ENCODE measurements at places on chromosomes 16 and 17.

DNA sequence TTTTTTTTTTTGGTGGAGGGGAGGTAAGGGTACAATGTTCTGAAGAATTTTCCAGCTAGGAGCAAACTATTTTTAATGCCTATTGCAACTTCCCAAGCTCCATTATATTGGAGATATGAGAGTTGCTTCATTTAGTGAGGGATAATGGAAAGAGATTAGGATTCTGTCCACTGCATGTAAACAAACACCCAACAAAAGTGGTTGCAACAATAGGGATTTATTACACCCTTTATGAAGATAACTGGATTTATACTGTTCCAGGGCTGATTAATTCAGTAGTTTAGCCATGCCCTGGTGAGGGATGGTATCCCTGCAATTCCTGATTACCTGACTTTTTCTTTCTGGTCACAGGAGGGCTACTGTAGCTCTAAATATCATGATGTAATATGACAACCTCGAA lies 40.5 kb downstream of the MAP2K6 start:
- DNase-seq, result no peak

GRCh38 chr17:13513039-13513405 lies 88.7 kb downstream of the HS3ST3A1 start:
- DNase-seq, result no peak

- DNase-seq, result no peak
Observed at GRCh38 chr16:8110572-8111514, 479.5 kb downstream of the TMEM114 start.

DNA sequence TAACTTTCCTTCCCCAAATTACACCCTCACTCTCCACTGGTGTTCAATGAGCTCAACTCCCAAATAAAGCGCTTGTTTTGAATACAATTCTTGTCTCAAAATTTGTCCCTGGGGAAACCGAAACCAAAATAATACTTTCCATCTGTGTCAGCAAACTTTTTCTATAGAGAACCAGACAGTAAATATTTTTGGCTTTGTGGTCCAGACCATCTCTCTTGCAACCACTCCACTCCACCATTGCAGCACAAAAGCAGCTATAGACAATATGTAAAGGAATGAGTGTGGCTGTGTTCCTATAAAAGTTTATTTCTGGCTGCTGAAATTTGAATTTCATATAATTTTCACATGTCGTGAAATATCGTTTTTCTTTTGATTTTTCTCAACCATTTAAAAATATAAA lies 84.6 kb upstream of the ERCC4 start:
- DNase-seq, result no peak

DNA sequence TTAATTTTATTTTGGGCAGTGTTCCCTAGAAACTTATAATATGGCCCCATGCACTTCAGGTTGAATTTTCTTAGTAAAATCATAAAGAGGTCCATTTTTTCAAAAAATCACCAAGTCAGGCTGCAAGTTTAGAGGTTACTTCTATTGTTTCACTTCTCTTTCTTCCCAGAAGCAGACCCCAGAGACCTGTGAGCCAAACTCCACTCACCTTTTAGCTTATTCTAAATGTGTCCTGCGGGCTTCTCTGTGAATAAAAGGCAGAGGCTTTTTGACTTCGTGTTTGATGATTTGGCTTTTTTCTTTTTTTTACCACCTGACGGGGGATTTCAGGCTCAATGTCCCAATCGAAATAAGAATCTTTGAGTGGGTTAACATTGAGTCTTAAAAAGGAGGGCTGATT lies 7.4 kb downstream of the PRKCB start:
- no peak for DNase-seq

DNA sequence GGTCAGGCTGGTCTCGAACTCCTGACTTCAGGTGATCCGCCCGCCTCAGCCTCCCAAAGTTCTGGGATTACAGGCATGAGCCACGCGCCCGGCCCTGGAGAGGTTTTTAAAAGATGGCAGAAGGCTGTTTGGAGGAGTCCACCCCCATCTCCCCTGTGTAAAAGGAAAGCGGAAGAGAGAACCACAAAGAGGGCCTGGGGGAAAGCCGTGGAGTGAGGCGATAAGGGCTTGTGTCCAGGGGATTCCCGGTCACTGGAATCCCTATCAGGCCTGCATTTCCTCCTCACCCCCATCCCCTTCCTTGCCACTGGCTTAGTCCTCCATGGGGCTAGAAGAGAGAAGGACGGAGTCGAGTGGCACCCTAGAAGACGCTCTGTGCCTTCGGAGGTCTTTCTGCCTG lies at the start of gene GP1BA:
Gene GP1BA, plus strand, starts transcription at position 315 of the 400 bp plus-strand sequence. CDS start 328 bp downstream, outside the sequence.
- no peak for DNase-seq

DNA sequence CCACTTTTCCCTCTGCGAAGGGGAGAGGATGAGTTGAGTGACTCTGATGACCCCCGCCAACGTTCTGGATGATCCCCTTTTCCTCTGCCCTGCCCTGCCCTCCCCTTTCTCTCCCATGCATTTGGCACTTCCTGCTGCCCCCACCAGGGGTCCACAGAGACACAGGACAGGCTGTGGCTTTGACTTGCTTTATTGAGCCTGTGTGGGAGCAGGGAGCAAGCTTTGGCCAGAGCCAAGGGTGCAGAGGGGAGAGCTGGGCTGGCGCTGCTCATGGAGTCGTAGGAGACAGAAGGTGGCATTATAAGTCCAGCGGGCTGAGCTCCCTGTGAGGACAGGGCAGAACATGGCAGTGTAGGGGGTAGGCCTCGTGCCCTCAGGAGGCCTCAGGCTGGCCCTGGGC lies 1.6 kb downstream of the PPY start:
- DNase-seq, result peak; percentile 12

DNA sequence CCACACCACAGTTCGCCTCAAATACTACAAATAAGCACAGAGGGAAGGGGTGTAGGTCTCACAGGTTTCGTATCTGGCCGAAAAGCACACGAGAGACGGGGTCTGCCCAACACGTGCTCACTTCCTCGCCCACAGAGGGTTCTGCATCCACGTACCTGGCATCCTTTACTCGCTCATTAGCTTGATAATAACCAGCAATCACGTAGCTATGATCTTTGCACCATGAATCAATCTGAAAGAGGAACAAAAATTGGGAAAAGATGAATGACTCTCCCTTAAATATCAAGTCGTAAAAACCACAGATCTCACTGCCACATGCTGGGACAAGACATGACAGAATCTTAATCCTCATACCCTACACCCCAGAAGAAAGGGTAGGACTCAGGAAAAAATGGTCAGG lies 10.5 kb downstream of the EMC8 start:
- no peak for DNase-seq

GRCh38 chr17:55426851-55427586 lies 5.4 kb upstream of the MMD start:
- DNase-seq, result no peak

DNA sequence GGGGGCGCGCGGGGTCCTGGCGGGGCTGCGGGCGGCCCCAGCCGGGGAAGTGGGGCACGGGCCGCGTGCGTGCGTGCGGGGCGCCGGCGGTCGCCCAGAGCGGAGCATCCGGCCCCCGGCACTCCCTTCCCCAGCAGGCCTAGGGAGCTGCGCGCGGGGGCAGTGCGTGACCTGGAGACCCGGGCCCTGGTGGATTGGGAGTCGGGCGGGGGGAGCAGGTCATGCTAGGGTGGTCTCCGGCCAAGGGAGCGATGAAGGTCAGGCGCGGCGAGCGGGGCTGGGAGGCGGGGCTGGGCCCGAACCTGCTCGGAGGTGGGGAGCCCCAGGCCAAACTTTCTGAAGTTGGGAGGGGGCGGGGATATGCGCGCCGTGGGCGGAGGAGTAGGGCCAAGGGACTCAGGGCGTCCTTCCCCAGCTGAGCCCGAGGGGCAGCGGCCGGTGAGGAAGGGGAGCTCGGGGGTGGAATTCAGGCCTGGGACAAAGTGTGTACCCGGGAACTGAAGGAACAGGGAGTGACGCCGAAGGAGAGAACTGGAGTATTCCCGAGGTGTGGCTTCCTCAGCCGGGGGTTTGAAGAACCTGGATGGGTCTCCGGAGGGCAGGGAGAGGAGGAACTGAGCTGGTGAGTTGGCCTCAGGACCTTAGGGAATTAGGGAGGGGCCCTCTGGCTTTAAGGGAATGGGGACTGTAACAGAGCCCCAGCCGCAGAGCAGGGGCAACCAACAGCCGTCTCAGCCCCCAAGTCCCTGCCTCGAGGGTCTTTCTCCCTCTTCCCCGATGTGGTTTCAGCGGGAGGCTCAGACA lies 589 bp downstream of the XYLT2 start:
- peak; percentile 17 for DNase-seq

GRCh38 chr16:88472637-88473205 lies 19.6 kb downstream of the ZFPM1 start:
- no peak for DNase-seq

DNA sequence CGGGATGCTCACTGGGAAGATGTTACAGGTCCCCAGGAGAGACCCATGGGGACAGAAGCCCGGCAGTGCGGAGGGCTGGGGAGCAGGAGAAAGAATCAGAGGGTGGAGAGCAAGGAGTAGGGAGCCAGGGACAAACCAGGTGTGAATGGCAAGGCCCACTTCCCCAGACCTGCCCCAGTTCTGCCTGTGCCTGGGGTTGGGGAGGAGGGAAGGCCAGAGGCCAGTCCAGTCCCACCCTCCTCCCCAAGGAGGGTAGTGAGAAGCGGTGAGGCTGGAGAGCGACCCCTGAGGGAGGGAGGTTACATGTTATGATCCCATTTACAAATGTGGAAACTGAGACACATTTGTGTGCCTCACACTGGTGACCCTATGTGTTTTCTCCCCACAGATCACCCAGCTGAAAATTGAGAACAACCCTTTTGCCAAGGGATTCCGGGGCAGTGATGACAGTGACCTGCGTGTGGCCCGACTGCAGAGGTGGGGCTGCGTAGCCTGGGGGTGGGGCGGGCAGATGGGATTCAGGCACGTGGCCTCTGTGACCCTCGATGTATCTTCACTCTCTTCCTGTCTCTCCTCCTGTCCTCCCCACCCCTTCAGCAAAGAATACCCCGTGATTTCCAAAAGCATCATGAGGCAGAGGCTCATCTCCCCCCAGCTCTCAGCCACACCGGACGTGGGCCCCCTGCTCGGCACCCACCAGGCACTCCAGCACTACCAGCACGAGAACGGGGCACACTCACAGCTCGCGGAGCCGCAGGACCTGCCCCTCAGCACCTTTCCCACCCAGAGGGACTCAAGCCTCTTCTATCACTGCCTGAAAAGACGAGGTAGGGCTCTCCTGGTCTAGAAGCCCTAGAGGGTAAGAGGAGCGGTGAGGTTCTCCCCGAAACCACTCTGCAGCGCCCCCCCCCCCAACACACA lies 27.5 kb downstream of the TBX4 start:
- no peak for DNase-seq

DNA sequence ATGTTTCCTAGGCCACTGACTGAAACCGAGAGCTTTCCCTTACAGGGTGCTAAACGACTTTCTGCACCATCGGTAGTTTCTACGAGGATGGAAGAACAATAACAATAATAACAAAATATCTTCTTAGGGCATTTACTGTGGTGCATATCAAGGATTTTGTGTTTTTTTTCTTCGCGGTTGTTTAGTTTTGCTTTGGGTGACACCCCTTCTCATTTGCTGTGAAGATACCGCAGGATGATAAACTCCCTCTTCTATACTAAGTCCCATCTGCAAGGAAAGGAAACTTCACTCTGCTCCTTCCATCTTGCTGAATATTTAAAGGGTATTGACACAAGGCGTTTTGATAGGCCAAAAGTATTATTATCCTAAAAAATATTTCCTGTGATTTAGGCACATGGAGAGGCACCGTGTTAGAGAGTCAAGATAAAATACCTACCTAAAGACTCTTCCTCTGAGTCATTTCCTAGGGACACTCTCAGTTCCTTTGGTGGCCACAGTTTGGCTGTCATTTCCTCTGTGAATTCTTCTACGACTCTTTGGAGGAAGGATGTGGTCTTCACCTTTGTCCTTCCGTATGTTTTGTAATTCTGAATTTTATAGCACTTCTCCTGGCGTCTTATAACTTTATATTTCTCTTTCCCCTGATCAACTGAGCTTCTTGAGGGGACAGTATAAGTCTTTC lies 318.8 kb downstream of the CDH13 start:
- no peak for DNase-seq

- DNase-seq, result no peak
Observed at GRCh38 chr17:17060930-17061329, 18.7 kb downstream of the MPRIP start.

- DNase-seq, result no peak
Observed at GRCh38 chr17:74524653-74525464, 6.4 kb downstream of the CD300LB start.

DNA sequence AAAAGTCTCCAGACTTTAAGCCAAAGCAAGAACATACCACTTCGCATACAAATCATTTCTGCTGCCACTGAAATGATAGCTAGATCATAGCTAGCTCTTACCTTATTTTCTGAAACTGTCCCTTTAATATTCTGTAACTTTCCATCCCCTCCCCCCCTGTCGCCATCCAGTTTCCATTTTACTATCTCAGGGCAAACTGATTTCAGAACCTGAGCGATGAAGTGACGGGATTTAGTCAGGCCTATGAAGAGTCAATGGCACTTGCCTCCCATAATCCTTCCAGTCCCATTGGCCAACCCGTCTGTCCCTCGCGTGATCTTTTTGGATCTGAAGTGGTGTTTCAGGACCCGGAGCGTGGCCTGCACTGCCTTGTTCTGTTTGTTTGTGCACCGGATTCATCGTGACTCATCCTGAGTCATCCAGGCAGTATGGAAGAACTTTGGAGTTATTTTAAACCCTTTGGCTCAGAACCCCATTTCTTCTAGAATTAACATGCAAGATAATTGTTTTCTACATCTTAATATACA lies 199.8 kb upstream of the CHMP6 start:
- DNase-seq, result peak; percentile 84

DNA sequence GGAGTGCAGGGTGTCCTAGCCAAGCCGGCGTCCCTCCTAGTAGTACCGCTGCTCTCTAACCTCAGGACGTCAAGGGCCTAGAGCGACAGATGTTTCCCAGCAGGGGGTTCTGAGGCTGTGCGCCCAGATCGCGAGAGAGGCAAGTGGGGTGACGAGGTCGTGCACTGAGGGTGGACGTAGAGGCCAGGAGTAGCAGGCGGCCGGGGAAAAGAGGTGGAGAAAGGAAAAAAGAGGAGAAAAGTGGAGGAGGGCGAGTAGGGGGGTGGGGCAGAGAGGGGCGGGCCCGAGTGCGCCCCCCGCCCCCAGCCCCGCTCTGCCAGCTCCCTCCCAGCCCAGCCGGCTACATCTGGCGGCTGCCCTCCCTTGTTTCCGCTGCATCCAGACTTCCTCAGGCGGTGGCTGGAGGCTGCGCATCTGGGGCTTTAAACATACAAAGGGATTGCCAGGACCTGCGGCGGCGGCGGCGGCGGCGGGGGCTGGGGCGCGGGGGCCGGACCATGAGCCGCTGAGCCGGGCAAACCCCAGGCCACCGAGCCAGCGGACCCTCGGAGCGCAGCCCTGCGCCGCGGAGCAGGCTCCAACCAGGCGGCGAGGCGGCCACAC lies at the start of gene MMP2:
Gene MMP2, plus strand, starts transcription at position 372 of the 603 bp plus-strand sequence. CDS start 282 bp downstream, outside the sequence.
- DNase-seq, result no peak

- DNase-seq, result no peak
Observed at GRCh38 chr16:67969254-67970039, 1.0 kb upstream of the SLC12A4 start.

- no peak for DNase-seq
Observed at GRCh38 chr17:40020146-40020545, 4.9 kb downstream of the CSF3 start.

DNA sequence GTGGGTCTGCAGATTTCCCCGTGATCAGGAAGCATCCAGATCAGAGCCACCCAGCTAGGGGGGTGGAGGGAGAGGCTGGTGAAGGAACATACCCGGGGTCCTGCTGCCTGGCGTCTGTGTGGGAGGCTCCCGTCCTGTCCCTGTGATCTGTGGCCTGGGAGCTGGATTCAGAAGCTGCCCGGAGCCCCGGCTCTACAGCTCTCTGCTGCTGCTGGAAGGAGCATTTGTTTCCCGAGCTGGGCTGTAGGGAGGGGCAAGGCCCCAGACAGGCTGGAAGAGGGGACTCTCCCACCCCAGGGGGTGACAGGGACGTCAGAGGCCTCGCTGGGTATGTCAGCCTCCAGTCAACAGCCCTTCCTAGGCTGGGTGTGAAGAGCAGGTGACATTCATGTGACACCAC lies 10.2 kb downstream of the SOX8 start:
- no peak for DNase-seq

Measured in LoVo (cell line).